T-helper 17 cell (primary cell): ENCODE measurements at places on chromosomes 1 and 21.

- DNase-seq: no peak
Observed at GRCh38 chr1:217525773-217526490, 105.0 kb downstream of the GPATCH2 start.

DNA sequence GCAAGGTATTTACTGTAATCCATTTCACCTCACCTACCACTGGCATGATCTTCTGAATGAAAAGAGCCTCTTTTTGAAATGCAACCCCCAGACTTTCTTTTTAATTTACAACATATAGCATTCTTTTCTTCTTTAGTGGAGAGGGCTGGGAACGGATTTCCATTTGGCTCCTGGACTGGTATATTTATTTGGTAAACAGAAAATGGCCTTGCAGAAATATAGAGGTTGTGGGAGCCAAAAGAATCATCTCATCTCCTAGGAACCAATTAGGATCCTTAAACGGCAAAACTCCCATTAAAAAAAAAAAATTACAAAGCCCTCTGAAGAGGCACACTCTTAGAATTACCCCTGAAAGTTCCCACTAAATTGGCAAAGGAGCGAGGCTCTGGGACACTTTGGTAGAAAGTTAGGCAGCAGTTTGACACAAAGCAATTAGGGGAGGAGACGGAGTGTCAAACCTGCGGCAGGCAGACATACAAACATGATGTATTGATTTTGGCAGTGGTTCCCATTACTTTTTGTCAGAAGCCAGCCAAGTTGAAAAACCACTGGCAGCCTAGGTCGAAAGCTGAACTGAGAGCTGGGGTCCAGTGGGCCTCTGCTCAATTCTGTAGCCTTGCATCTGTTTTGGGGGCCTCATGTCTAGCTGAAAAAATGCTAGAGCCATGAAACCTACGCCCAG lies 135.1 kb upstream of the MAGI3 start:
- DNase-seq: no peak

DNA sequence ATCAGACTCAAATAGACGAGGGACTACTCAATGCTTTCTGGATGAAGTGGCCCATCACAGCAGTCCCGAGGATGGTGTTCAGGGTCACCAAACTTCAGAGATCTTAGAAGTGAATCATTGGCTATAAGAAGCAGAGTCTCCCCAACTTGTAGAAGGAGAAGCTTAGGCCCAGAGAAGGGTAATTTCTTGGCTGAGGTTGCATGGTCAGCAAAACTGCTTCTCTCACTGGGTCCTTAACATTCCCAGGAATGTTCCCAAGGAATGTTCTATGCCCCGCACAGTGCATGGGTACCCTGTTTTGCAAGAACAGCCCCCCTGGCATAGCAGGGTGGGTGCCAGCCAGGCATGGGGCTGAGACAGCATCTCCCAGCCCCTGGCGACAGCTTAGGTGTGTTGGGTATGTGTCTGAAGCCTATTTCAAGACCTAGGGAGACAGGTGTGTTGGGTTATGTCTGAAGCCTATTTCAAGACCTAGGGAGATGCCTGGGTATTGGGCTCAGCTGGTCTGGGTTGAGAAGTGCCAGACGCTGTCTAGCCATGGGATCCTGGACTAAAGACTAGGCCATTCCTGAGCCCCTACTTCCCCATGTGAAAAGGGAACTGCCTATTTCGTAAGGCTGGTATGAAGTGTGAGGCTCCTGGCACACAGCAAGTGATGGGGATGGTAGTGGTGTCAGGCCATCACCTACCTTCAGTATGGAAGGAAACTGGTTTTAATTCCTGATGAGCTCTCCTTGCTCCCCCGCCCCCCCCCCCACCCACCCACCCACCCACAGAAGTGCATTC lies 26.1 kb downstream of the PADI6 start:
- DNase-seq: no peak

- no peak for DNase-seq
Observed at GRCh38 chr1:248756151-248756550, 592 bp upstream of the LYPD8 start.

DNA sequence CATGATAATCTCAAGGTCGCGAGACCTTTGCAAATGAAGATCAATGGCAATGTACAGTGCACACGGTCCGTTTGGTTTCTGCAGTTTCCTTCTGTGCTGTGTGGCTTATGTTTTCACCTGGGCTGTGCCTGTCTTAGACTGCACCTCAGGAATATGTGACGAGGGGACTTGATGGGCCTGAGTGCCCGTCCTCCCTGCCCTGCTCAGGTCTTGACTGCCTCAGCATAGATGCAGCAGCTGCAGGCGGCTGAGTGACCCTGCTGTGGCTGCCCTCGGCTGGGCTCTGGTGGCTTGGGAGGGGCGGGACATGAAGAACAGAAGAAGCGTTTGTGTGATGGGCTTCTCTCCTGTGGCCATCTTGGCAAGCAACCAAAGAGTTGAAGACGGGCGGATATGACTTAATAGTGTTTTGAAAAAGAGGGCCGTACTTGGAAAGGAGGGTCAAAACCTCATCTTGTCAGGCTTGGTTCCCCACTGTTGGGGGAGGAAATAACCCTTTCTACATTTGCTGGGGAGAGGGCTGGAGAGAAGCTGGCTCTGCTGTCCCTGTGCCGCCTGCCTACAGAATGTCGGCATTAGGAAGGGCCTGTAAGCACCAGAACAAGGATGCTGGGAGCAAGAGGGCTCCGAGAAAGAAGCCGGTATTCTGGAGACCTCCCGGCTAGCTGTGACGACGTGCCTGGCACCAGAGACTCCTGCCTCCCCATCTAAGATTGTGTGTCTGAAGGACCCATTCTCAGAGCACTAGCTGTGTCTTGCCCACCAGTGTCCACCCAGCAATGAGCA lies 7.1 kb downstream of the MYBPHL start:
- DNase-seq: no peak
